ENCODE measurements at places on chromosomes 16 and 17.

- no peak for DNase-seq
Observed at GRCh38 chr16:9630985-9631384, 539.5 kb downstream of the HAPSTR1 start.

DNA sequence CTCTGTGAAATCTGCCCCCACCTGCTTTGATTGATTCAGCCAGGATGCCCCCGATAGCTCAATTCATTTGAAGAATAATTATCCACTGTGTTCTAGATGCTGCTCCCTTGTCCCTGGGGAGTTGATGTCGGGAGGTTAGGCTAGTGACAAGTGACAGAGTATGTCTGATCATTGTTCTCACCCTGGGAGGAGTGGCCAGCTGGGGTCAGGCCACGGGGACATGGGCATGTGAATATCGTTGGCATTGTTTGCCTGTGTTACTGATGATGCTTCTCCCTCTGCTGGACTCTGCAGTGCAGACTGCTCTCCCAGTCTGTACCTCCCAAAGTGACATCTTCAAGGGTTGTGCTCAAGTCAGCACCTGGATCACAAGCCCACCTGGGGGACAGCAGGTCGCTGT, 89.9 kb upstream of the C16orf82 start:
- DNase-seq: no peak

GRCh38 chr17:10115536-10115932, 82.9 kb downstream of the GAS7 start:
- no peak for DNase-seq

DNA sequence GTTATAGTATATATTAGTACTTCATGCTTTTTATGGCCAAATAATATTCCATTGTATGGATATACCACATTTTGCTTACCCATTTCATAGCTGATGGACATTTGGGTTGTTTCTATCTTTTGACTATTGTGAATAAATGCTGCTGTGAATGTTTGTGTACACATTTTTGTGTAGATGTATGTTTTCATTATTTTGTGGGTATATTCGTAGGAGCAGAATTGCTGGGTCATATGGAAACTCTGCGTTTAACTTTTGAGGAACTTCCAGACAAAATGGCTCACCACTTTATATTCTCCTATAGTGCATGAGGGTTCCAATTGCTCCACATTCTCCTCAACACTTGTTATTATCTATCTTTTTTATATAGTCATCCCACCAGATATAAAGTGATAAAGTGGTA, 88.6 kb downstream of the CCT6B start:
- DNase-seq: no peak

- DNase-seq: no peak
Observed at GRCh38 chr17:46943501-46944393, 20.8 kb downstream of the GOSR2 start.

- no peak for DNase-seq
Observed at GRCh38 chr16:21560462-21560861, 38.9 kb upstream of the METTL9 start.

GRCh38 chr17:37425268-37425667, 18.6 kb downstream of the TADA2A start:
- no peak for DNase-seq

GRCh38 chr16:85196976-85197375, 84.7 kb upstream of the CIBAR2 start:
- no peak for DNase-seq

GRCh38 chr16:12587646-12588277, 215.9 kb downstream of the CPPED1 start:
- DNase-seq: no peak

- DNase-seq: no peak
Observed at GRCh38 chr17:79946352-79947231, 89.1 kb downstream of the TBC1D16 start.

Data from NCI-H1436 treated with DMSO at 0.1 percent for 48 hours (cell line).